GM12891 (cell line): ENCODE measurements at places on chromosomes 12 and 14.
A peak's percentile ranks its signal among the peaks of the same experiment; 100 is the strongest.

- no peak for DNase-seq
Measured at GRCh38 chr12:75750716-75751306, 239.4 kb upstream of the KRR1 start.

DNA sequence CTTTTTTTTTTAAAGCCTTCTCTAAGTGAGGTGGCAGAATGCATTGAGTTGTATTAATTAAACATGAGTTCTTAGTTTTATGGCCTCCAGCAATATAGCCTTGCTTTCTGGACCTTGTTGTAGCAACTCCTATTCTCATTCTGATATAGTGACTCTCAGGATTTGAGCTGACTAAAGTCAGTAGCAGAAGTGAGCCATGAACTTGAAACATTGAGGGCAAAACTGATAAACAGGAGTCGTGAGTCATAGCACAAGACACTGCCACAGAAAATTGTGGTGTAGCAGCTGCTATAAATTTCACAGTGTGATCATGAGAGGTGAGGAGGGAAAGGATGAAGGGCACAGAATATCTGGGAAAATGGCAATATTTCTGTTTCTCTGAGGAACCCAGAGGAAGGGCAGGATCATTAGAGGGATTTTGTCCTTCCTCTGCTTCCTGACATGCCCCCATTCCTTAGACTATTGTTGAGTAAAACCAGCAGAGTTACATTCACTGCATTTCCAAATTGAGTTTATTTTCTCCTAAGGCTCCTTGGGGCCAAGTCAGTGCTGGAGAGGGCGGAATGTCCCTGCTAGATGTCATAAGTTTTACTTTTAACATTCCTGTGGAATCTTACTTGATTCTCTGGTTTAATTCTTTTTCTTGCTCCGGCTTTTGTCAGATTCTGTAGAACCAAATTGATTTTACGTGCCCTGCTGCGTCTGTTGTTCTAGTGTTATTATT is 7.5 kb downstream of the KLRG1 start:
- peak; percentile 16 for DNase-seq

- DNase-seq, result no peak
Measured at GRCh38 chr14:50600849-50601248, 40.9 kb downstream of the ATL1 start.

DNA sequence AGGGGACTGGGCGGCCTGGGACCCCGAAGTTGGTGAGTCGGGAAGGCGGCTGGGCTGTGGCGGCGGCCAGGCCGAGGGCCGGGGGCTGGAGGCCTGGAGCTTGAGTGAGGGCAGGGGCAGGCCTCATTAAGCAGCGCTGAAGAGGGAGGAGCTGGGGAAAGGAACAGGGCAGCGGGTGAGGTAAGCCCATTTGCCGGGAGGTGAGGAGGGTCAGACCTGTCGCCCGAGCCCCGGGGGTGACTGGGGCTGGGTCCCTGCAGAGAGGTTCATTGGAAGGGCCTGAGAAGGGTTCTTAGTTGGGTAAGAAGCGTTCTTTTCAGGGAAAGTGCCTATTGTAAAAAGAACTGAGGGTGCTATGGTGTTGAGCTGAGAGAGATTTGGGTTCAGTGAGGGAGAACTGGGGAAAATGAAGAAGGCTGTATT is 441 bp downstream of the RAB5B start:
- peak; percentile 43 for DNase-seq

DNA sequence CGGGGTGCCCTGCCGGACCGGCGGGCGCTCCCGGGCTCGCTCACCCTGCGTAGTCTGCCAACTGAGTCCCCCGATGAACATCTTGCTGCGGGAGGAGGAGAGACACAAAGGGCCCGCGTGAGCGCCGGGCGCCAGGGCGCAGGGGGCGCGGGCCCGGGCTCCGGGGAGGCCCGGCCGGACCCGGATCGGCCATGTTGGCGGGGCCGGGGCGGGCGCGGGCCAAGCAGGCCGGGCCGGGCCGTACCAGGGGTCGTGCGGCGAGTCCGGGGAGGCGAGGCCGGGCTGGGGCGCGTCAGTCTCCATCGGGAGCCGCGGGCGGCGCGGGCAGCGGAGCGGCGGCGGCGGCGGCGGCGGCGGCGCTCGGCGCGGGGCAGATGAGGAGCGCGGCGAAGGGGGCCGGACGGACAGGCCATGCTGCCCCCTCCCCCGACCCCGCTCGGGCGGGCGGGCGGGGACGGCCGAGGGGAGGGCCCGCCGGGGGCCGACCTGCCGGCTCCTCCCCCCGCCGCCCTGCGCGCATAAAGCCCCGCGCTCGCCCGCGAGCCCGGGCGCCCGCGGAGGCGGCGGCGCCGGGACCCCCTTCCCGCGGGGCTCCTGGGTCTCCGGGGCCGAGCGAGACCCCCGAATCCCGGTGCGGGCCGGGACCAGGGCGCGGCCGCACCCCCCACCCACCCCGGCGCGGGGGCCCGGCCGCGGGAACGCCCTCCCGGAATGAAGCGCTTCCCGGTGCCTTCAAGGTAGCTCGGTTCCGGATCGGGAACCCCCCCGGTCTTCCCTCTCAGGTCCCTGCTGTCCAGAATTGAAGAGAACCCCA is at the start of gene MSI1:
TSS of gene MSI1 (minus strand) at position 376 of the 814 bp plus-strand sequence. CDS start at position 303, 73 bp downstream.
- DNase-seq, result no peak

- DNase-seq, result peak; percentile 31
Measured at GRCh38 chr14:93788543-93789227, 400 bp upstream of the PRIMA1 start.

GRCh38 chr12:83954071-83954789 is 958.4 kb downstream of the SLC6A15 start:
- no peak for DNase-seq

DNA sequence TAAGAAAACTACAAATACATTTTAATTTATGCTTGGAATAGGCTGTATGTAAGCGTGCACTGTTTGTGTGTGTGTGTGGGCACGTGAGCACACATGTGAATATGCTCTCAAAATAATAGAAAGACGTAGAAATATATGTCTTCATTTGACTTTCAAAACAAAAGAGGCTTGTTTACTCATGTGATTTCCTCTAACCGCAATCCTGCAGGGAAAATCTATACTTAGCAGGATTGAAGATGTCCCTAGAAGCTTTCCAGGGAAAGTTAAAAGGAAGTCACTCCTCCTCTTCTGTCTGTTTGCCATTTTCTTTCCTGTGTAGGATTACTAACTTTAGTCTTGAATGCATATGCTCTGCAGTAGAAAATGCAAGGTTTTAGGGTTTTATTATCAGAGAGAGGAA is 404.7 kb downstream of the MDGA2 start:
- no peak for DNase-seq

DNA sequence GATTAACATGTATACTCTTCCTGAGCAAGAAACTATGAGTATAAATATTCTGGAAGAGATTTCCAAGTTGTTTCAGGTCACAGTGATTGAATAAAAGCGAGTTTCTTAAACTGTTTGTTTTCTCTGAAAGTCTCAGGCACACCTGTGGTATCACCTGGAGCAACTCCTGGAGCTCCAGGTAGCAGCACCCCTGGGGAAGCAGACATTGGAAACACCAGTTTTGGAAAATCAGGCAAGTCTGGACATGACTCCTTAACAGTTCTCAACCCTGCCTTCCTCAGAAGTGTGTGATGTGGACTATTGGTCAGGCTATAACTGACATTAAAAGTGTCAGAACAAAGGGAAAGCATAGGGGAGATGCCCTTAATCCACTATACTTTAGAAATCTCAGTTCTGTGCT is 217.6 kb upstream of the CNTN1 start:
- DNase-seq, result no peak

GRCh38 chr12:100993916-100994450 is 199.4 kb downstream of the ANO4 start:
- DNase-seq, result no peak

- no peak for DNase-seq
Measured at GRCh38 chr12:18145924-18146323, 55.9 kb upstream of the RERGL start.

GRCh38 chr12:108618079-108618952 is 15.4 kb downstream of the SELPLG start:
- peak; percentile 68 for DNase-seq

- no peak for DNase-seq
Measured at GRCh38 chr12:69513297-69513696, 43.1 kb downstream of the FRS2 start.
